ENCODE measurements at places on chromosomes 6 and 20. TPM values are rescaled to one million over a fixed set of nuclear protein-coding genes. Genes with fewer than 3 reads are reported as not detected.

GRCh38 chr6:144341831-144342527, 56.8 kb downstream of the UTRN start:
- DNase-seq = no peak
- H3K27me3 ChIP-seq = no peaks in the 10 kb centered on the region
- no peaks in the 10 kb centered on the region for H3K36me3 ChIP-seq
- H3K4me3 ChIP-seq = no peak overlapping the region

The MMP24OS gene
- total RNA-seq = 26.8 TPM

The OR12D2 gene
- total RNA-seq = not detected

The MLIP gene
- not detected for total RNA-seq

DNA sequence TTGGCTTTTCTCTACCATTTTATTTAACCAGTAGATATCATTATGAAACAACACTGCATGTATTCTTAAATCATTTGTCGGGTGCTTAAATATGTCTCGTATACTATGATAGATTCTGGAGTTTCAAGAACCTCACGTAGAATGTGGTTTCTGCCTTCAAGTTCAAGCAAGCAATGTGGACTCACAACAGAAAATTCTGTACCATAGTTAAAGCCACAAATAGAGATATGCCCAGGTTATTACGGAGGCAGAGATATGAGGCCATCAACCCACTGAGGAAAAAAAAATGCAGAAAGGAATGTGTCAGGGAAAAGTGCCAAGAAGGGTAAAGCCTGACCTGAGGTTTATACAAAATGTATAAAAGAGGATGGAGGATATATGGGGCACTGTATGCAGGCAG, 109.9 kb downstream of the GFRAL start:
- H3K4me1 ChIP-seq = peaks cover 7% of the 10 kb centered on the region
- DNase-seq = no peak
- no peaks in the 10 kb centered on the region for H3K36me3 ChIP-seq
- no peak overlapping the region for H3K27ac ChIP-seq
- peaks cover 18% of the 10 kb centered on the region for H3K27me3 ChIP-seq

- DNase-seq = no peak
- H3K27me3 ChIP-seq = no peaks in the 10 kb centered on the region
- no peaks in the 10 kb centered on the region for H3K36me3 ChIP-seq
- no peaks in the 10 kb centered on the region for H3K4me1 ChIP-seq
These were observed 84.7 kb upstream of the GCM1 start for GRCh38 chr6:53233309-53233708.

- no peak for DNase-seq
- no peaks in the 10 kb centered on the region for H3K27me3 ChIP-seq
- H3K36me3 ChIP-seq = no peaks in the 10 kb centered on the region
- H3K27ac ChIP-seq = no peak overlapping the region
- no peak overlapping the region for H3K4me3 ChIP-seq
These were observed 194.4 kb upstream of the TAB2 start for GRCh38 chr6:149122850-149123821.

The TDRD6 gene
- not detected for total RNA-seq

GRCh38 chr20:8144282-8145245, 12.5 kb downstream of the PLCB1 start:
- H3K4me1 ChIP-seq = peaks cover 14% of the 10 kb centered on the region
- DNase-seq = peak; percentile 65
- H3K27me3 ChIP-seq = no peaks in the 10 kb centered on the region
- no peak overlapping the region for H3K4me3 ChIP-seq
- H3K36me3 ChIP-seq = no peaks in the 10 kb centered on the region

The DEFB125 gene
- not detected for total RNA-seq

DNA sequence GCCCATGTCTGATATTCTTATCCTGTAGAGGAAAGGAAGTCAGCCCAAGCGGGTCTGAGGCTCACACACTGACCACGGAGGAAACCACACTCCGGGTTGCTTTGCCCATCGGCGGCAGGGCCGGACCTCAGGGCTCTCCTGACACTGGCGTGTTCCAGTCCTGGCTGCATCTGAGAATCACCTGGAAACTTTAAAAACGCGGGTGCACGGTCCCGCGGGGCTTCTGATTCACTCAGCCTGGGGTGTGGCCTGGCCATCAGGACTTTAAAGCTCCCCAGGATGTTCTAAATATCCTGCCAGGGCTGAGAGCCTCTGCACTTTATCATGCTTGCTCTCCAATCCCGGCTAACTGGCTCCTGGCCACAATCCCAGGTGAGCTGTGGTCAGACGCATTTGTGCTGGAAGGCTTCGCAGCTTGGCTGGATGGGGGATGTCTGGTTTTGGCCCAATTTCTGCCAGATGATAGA, 47.7 kb upstream of the DACT2 start:
- no peaks in the 10 kb centered on the region for H3K4me1 ChIP-seq
- no peak overlapping the region for H3K27ac ChIP-seq
- H3K36me3 ChIP-seq = no peaks in the 10 kb centered on the region
- DNase-seq = no peak
- no peaks in the 10 kb centered on the region for H3K27me3 ChIP-seq
- no peak overlapping the region for H3K4me3 ChIP-seq

The DIDO1 gene
- 28.6 TPM for total RNA-seq

Data from GM23248 (cell line).